ENCODE measurements at places on chromosomes 12 and 14.
A peak's percentile ranks its signal among the peaks of the same experiment; 100 is the strongest.

- DNase-seq, result no peak
These were observed 27.4 kb downstream of the ABCC9 start for GRCh38 chr12:21913823-21914222.

DNA sequence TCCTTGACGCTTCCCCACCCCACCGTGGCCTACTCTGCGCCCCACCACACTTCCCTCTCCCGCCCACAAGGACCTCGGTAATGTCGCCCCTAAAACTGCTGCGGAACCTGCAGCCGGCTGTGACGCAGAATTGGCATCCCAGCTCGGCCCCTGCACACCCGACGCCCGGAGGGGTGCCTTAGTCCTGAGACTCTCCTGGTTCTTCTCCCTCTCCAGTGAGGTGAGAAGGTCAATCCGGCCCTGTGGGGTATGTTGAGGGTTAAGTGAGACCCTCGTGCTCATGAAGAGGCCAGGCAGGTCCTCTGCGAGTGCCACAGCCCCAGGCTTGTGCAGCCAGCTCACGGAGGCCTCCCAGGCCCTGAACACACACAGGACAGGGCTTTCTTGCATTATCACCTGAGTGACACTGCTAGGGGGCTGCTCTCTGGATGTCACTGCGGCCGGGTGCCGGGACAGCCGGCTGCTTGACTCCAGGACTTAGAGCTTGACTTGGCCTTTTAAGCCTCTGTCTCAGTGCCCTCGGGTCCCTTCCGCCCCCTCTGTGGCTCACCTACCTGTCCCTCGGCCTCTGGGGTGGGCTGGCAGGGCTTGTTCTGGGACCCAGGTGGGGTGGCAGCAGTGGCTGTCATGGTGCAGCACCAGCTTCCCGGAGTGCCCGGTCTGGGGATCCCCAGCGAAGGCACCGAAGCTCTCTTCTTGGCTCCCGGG is 106.9 kb upstream of the C14orf180 start:
- DNase-seq, result no peak

DNA sequence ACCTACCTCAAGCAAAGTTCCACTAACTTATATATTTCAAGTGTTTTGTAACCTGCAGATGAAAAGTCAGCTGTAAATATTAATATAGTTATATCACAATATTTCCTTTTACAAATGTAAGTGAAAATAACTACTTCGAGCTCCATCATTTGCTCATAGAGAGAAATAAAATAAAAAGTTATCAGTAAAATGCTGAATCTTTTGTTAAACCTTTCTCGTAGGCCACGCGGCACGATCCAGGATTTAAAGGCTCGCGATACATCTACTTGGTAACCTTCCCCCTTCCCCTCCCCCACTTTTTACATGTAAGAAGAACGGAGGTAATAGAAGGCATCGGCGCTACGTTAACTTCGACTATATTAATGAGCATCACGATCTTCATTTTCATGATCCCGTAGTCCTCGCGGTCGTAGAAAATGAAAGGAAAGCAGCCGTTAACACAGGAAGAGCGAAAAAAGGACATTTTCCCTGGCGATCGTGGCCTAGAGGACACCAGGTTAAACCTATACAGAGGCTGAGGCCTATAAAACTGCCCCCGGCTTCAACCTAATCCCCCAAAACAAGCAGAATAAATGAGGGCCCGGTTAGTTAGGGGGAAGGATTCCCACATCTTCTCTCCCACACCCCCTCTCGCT is 508 bp downstream of the HNRNPC start:
- peak; percentile 58 for DNase-seq

DNA sequence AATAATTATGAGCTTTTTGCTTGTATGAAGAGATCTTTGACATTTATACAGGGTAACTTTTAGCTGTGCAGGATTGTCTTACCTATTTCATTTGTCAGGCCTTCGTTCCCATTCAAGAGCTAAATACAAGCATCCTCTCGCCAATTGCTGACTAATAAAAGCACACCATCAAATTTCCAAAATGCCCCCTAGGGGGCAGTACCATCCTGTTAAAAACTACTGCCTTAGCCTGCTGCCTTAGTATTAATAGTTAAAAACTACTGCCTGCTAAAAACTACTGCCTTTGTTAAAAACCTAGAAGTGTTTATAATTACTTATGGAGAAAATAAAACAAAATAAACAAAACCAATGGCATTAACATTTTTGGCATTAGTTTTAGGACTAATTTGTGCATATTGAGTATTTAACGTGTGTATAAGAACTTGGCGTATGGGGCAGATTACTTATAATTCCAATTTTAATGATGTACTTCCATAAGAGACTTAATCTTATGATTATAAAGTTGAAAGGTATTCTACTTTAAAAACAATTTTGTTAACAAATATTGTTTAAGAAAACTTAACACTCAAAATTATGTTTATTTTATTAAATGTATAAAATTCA is 3.0 kb upstream of the IFI27L2 start:
- peak; percentile 69 for DNase-seq

DNA sequence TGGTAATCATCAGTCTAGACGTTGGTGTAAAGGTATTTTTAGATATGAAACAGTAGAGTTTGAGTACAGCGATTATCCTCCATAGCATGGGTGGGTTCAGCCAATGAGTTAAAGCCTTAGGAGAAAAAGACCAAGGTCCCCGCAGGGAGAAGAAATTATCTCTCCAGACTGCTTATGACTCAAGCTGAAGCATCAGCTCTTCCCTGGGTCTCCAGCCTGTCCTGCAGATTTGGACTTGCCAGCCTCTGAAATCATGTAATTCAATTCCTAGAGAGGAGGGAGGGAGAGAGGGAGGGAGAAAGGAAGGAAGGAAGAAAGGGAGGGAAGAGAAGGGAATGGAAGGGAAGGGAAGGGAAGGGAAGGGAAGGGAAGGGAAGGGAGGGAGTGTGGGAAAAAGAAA is 12.0 kb upstream of the DTX1 start:
- DNase-seq, result no peak

GRCh38 chr14:68727315-68728047 is 65.4 kb downstream of the ZFP36L1 start:
- DNase-seq, result no peak

GRCh38 chr12:78271546-78271945 is 440.9 kb downstream of the NAV3 start:
- no peak for DNase-seq

DNA sequence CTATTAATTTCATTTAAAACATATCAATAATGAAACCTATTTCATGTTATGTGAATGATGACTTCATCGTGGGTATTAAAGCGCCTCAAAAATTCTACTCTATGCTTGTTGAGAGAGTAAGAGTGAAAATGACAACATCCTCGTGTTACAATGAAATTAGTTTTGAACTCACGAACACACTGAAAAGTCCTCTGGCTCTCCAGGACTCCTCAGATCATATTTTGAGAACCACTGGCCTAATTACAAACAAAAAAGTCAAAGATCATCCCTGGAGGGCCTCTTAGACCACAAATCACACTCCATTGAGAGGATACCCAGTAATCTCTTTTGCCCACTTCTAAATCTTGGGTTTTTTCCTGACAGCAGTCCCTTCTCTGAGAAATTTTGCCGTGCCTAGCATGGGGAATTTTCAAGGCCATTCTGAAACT is 19.1 kb downstream of the DAAM1 start:
- DNase-seq, result no peak

DNA sequence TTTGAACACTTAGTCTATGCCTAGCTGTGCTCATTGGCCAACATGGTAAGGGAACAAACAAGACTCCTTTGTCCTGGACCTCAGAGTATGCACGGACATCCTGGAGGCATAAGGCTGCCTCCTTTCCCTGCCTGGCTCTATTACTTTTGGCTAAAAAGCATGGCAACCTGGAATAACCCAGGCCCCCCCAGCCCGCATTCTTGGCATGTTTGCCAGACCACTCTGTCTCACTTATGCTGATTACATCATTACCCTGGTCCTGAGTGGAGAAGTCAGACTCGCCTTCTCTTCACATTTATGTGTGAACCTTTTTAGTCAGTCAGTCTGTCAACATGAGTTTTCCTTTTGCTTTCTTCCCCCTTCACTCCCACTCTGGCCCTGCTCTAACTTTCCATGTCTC is 58.0 kb upstream of the ELK3 start:
- DNase-seq, result peak; percentile 75
